ENCODE measurements at places on chromosomes 2 and 18.
A peak's percentile ranks its signal among the peaks of the same experiment; 100 is the strongest.

GRCh38 chr2:179233626-179234430 lies 30.8 kb downstream of the SESTD1 start:
- no peak for DNase-seq

DNA sequence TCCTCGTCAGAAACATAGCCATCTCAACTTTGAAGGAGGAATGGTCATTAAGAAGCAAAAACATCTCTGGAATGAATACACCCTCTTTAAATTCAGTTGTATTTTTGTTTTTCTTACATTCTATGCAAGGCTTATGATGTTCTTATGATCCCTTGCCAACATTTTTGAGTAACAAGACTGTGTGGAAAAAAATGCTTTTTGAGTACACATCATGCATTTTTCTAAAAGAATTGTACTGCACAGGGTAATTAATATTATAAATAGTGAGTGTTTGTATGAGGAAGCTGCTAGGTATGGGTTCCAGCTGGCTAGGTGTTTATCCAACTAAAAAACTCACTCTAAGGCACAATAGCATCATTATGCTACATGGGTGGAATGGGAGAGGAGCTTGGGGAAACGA lies 59.0 kb upstream of the SPATS2L start:
- DNase-seq, result no peak

GRCh38 chr2:180046776-180047175 lies 39.7 kb upstream of the CWC22 start:
- DNase-seq, result no peak

DNA sequence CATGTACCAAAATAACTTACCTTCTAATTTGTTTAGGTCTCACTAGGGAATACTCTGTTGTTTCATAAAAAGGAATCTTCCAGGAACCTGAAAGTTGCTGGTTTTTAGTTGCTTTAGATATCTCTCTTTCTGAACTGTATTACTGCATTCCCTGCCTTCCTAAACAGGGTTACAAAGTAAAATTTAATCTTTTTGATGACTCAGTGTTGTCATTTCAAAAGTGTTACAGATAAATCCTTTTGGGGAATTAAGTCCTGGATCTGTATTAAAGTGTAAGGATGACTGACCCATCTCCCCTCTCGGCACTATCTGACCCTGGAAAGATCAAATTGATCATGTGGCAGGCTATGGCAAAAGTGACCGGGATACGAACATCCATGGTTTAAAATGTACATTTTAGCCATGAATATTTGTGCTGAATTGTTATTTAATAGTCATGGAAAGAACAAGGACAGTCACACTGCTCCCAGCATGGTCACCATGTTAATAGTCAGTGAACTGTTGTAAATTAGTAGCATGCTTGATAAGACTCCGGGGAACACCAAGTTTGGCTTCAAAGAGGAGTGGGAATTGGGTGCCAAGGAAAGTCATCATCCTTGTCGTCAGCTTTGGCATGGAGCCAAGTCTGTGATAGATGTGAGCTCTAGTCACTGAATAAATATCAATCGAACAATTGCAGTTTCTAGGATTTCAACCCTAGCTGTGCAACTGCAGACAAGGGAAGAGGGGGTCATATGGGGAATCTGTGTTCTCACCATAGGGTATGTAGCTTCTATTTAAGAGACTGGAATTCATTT lies 4.2 kb downstream of the PLEKHA3 start:
- no peak for DNase-seq

DNA sequence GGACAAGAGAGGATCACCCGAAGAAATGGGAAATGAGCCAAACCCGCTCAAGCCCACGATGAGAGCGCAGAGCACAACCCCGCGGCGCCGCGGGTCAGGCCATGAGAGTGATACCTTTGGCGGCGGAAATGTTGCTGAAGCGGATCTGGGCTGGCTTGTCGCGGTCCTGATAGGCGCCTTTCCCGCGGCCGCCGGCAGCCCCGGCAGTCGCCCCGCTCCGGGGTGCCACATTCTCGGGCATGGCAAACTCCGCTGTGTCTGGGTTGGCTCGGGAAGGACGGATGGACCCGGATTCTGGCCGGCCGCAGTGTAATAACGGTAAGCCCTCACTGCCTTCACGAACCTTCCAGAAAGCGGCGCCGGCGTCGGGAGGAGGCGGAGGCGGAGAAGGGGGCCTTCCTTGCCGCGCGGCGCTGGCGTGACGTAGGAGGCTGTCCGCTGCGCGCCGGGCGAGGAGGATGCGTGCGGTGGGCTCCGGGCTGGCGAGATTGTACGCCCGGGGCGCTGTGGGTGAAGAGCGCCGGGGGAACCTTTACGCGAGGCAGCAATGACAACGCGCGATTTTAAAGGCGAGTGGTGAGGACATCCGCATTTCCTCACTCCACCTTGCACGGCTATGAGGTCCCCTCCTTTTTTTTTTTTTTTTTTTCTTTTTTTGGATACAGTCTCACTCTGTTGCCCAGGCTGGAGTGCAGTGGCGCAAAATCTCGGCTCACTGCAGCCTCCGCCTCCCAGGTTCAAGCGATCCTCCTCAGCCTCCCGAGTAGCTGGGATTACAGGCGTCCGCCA lies at the start of gene CCT4:
Gene CCT4, minus strand, starts transcription at position 390 of the 789 bp plus-strand sequence. Its CDS starts 149 bp downstream, at position 241.
- DNase-seq, result peak; percentile 92

GRCh38 chr2:109195193-109196045 lies 66.4 kb downstream of the SH3RF3 start:
- no peak for DNase-seq

DNA sequence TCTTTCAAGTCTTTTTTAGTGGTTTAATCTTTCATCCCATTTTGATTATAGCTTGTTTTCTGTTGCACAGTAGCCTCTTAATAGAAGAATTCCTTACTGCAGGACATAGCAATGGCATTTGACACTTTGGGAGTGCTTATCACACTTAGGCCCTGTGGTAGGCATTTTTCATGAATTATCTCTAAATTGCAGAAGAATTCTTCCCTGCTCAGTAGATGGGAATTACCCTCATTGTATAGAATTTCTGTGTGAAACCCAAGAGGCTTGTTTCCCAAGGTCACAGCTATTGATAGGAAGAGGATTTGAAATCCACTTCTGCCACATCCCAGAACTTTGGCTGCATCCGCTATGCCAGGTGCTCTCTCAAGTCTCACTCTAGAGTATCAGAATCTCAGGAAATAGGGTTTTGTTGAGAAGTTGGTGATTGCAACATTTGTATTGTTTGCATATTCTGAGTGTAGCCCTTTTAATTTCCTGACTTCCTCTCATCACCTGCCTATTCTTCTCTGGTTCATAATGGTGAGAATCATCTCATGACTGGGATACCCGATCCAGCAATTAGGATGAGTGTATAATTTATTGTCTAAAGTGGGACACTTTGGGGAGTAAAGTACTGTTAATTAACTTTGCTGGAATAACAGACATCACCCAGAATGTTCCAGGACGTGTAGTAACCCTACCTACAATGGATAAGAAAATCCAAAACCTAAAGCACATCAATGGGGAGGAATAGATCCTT lies 255.2 kb upstream of the RASGRP3 start:
- no peak for DNase-seq

GRCh38 chr2:44170311-44170717 lies 1.6 kb downstream of the PPM1B start:
- no peak for DNase-seq

DNA sequence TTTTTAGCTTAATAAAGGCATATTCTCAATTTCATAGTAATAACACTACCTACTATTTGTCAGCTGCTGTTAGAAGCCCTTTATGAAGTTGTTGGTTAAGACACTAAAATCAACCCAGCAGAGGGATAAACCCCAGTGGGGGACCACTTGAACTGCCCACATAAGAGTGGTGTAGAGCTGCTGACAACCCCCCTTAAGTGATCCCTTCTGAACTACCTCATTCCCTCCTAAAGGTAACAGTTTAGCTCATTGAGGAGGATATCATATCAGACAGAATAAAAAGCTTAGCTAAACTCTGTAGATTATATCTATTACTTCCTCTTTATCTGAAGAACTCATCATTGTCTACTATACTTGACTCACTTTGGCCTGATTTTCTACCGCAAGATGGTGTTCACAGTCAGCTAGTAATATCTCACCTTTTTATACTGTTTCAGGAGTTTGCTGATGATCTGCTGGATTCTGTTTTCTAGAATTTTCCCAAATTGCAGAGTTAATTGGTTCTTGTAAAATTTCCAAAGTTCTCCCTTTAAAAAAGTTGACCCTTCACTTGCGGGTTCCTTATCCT lies 16.2 kb downstream of the GALM start:
- no peak for DNase-seq

GRCh38 chr2:165193178-165193777 lies 10.6 kb downstream of the SCN3A start:
- DNase-seq, result no peak

DNA sequence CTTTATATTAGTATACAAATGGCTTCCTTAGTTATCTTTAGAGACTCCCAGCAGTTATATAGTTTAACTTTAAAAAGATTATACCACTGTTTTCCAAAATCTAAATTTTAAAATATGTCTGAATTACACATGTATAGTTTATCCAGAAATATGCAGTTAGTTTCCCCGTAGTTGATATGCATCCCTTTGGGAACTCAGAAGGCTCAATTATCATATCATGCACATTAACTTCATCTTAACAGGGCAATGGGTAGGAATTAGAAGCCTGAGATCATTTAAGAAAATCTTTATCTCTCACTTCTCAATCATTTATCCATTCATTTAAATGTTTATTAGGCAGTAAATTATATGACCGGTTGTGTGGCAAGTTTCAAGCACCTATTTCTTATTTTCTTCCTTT lies 27.2 kb downstream of the NLRC4 start:
- no peak for DNase-seq

- no peak for DNase-seq
These were observed 28.6 kb downstream of the RBMS1 start for GRCh38 chr2:160465002-160465401.

GRCh38 chr2:138221358-138221757 lies 257.1 kb downstream of the HNMT start:
- no peak for DNase-seq

DNA sequence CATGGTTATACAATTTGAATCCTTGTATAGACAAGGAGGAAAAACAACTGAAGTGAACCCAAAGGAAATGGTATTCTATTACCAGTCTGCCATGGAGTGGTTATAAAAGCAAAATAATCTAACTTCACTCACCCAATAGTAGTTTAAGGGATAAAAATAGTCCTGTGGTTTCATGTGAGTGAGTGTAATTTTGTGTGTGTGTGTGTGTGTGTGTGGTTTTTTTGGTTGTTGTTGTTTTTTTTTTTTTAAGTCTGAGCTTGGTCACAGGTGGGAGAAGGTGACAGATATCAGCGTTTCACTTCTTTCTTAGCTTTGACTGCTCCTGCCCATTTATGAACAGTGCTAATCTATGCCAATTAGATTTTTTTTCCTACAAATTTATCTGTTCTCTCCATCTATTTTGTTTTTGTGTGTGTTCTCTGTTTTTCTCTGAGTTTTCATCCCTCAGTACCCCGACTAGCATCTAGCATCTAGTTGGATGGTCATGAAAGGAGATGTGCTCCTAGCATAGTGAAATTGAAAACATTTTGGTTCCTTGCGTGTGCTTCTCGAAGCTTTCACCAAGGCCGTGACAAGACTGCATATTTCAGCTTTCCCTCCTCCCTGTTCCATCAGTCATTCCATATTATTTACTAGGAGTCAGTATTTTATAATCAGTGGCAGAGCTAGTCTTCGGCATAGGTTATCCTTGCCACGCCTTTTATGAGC lies 200.1 kb upstream of the DTNA start:
- DNase-seq, result no peak

DNA sequence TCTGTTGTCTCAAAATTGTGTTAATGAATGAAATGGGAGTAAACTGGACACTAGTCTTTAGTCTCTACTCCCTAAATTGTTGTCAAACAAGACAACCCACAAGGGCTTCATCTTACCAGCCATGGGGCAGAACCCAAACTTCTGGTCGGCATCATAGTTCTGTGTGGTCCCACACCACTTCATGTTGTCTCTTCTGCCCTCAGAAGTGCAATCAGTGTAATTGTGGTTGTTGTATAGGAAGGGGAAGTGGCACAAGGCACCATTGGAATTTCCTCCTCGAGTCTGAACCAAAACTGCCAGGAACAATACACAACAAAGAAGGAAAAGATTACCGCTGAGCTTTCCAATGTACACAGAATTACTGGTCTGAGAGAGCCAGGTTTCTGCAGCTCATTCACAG lies 12.6 kb downstream of the FN1 start:
- peak; percentile 14 for DNase-seq

GRCh38 chr2:78978340-78978739 lies 47.2 kb upstream of the REG3G start:
- DNase-seq, result no peak

GRCh38 chr2:241324775-241325174 lies 9.1 kb downstream of the SEPTIN2 start:
- DNase-seq, result no peak

DNA sequence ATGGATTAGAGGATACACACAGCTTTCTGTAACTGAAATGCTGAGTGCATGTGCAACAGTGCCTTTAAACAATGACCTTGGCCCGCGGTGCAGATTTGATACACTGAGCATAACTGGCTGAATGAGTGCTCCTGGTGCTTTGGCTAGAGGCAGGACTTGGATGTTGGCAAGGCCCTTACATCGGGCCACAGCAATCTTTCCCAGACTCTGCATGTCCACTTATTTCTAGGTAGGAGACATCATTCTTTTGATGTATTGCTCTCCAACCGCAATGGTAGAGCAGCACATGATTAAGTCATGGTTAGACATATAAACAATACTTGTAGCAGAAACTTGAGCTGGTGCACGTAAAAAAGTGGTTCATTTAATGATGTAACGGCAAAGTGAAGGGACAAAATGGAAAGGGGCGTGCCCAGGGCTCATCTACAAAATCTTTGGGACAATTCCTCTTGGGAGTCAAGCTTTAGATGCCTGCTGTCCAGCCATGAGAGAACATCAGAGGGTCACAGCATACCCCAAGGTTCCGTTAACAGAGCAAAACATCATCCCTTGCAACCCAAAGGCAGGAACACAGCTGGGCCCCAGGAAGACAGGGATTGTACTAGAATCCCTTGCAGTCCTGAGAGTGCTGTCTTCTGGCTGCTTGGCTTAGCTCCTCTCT lies 43.4 kb downstream of the RAB31 start:
- no peak for DNase-seq

DNA sequence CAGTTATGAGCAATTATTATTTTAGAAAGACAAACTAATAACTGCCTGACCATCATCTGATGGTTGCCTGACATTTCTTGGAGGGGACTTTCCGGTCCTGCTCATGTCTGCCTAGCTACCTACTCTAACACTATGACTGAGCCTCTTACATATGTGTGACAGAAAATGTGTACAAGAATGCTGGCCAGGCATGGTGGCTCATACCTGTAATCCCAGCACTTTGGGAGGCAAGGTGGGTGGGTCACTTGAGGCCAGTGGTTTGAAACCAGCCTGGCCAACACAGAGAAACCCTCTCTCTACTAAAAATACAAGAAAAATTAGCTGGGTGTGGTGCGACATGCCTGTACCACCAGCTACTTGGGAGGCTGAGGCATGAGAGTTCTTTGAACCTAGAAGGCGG lies 666.3 kb downstream of the KCNJ3 start:
- no peak for DNase-seq

DNA sequence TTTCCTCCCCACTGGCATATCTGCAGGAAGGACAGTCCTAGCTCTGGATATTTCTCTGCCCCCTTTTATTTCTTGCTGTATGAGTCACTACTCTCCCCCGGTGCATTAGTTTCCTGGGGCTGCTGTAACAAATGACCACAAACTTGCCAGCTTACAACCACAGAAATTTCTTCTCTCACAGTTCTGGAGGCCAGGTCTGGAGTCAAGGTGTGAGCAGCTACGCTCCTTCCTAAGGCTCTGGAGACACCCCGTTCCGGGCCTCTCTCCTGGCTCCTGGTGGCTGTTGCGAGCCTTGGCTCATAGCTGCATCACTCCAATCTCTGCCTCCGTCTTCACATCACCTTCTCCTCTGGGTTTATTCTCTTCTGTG lies 34.1 kb downstream of the PTPRM start:
- DNase-seq, result no peak

All from endothelial cell (in vitro differentiated cells).